ENCODE measurements at places on chromosomes 3 and 15.

GRCh38 chr3:123143669-123144411, 57.9 kb upstream of the SEC22A start:
- DNase-seq = no peak

- DNase-seq = no peak
These were observed 15.0 kb downstream of the ATR start for GRCh38 chr3:142563496-142563997.

DNA sequence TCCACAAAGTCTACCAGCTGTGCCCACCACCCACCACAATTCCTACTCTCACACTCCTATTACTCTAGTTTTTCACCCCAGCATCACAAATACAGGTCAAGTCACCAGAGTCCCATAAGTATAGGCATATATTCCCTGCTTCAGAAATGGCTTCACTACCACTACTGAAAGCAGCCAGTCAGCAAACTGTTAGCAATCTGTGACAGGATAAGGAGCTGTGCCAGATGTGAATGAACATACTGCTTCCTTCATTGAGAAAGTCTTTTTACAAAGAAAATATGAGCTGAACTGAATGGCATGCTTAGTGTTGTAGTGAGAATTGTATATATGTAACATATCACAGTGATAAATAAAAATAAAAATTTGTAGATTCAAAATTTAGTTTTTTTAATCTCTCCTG, 76.8 kb downstream of the C3orf85 start:
- no peak for DNase-seq

DNA sequence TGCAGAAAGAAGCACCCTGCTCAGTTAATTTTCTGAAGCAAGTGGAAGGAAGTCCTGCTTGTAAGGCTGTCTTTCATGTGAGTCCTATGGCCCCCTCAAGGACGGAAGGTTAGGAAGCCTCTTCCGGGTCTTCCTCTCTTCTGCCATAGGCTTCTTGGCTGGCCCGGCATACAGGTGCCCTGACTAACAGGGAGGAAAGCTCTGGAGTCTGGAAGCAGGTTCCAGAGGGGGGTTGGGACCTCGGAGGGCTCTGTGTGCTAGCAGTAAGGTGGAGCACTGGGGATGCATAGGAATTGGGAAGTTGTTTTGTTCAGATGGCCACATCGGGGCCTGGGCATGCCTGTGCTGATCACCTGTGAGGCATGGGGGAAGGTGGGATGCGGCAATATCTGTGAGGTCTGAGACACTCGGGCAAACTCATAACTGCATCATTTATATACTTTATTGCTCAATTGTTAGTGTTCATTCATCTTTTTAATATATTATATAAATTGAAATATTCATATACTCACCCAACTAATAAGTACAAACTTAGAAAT, 49.6 kb downstream of the TRAK1 start:
- no peak for DNase-seq

Measured in NCI-H187 (cell line).